NCI-H748 treated with DMSO at 0.1 percent for 48 hours (cell line): ENCODE measurements at places on chromosomes 6 and 20.

DNA sequence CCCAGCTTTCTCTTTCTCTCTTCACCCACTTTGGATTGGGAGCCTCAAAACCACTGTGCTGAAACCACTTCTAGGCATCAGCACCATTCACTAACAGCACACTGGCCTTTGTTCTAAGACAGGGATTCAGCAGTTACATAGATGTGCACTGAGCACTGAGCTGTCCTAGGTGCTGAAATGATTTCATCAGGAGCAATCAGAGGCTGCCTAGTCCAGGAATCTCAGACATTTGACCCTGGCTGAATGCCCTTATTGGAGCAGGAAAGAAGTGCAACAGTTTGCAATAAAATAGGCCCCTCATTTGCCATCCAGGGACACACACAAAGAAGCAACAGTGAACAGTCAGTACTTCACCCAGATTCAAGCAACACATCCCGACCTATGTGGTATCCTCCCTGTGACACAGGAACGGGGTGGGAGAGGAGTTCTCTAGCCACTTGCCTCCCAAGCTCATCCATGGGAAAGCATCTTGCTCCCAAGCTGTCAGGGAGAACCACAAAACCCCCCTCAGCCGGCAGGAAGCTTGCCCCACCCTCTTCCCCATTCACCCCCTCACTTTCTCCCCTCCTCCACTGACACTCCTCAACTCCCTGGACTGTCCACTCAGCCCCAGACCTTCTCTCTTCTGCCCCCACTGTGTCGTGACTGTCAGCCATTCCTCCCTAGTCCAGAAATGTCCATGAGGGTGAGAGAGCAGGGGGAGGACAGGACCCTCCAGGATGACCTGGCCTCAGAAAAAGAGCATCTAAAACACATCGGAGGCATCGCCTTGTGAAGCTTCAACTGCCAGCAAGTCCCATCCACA is 304.4 kb downstream of the PREX1 start:
- no peak for DNase-seq

- no peak for DNase-seq
Observed at GRCh38 chr6:117270055-117270842, 4.9 kb downstream of the VGLL2 start.

DNA sequence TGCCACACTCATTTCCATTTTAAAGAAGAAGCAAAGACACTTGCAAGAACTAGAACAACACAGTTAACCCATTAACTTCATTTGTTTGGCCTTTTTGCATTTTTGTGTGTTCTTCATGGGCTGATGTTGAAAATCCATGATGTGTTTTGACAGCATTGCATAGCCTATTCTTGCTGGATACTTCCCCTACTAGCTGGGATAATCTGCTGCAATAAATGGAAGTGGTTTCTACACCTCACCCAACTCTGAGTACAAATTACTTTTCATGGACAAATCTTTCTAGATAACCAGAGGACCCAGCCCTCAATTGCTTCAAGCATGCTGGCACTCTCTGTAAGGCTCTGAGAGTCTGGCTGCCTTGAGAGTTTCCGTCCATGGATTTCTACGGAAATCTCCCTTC is 26.5 kb downstream of the CST9L start:
- DNase-seq = no peak

- no peak for DNase-seq
Observed at GRCh38 chr6:11025921-11026635, 18.0 kb downstream of the ELOVL2 start.

- DNase-seq = no peak
Observed at GRCh38 chr6:28977341-28978132, 27.6 kb downstream of the ZNF311 start.

- no peak for DNase-seq
Observed at GRCh38 chr6:134902936-134903335, 47.0 kb downstream of the ALDH8A1 start.

DNA sequence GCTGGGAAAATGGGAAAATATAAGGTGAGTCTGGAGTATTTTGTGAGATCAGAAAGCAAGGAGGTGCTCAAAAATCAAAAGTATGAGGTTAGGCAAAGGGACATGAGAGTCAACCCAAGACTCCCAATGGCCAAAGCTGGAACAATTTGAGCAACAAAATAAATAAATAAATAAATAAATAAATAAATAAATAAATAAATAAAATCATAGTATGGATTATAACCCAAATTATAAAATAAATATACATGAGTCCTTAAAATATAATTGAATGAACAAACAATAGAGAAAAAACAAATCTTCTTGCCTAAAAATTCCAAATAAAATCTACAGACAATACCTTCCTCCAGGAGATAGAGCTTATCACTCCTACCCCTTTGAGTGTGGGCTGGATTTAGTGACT is 69.5 kb downstream of the UBE3D start:
- DNase-seq = no peak

GRCh38 chr20:35610833-35611427 is 4.7 kb upstream of the SPAG4 start:
- DNase-seq = no peak
